Dermis blood vessel endothelial cell (primary cell): ENCODE measurements at places on chromosomes 12 and 14. TPM values are rescaled to one million over a fixed set of nuclear protein-coding genes. Genes with fewer than 3 reads are reported as not detected.
A peak's percentile ranks its signal among the peaks of the same experiment; 100 is the strongest.

DNA sequence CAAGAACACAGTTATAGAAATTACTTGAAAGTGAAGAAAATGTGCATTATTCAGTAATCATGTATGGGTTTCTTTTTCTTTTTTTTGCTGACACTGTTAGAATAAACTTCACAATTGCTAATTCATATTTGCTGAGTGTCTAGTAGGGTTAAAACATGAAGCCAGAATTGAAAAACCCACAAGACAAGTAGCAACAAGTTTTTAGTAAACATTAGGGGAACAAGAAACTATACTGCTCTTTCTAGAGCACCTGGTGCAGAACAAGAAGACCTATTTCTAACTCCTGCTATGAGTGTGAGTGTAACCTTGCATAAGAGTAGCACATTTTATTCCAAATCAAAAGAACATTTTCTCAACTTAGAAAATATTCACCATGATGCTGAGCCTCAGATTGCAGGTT is 83.2 kb downstream of the ITPR2 start:
- no peak for DNase-seq

GRCh38 chr14:53683229-53683628 is 273.4 kb downstream of the BMP4 start:
- no peak for DNase-seq

DNA sequence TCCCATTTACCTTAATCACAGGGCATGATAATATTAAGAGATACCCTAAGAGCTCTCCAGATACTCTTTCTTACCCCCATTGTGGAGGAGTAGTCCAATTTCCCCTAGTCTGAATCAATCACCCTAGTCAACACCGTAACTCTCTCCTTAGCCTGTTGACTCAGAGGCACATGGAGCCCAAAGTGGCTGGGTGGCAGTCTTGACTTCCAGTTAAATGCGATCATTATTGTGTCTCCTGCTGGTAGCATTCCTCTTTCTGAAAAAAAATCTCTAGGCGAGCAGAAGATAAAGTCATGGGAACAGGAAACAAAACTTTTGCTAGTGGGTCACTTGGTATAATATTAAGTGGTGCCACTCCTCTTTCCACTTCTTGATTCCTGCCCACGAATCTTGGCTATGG is 46.4 kb downstream of the EMP1 start:
- no peak for DNase-seq

DNA sequence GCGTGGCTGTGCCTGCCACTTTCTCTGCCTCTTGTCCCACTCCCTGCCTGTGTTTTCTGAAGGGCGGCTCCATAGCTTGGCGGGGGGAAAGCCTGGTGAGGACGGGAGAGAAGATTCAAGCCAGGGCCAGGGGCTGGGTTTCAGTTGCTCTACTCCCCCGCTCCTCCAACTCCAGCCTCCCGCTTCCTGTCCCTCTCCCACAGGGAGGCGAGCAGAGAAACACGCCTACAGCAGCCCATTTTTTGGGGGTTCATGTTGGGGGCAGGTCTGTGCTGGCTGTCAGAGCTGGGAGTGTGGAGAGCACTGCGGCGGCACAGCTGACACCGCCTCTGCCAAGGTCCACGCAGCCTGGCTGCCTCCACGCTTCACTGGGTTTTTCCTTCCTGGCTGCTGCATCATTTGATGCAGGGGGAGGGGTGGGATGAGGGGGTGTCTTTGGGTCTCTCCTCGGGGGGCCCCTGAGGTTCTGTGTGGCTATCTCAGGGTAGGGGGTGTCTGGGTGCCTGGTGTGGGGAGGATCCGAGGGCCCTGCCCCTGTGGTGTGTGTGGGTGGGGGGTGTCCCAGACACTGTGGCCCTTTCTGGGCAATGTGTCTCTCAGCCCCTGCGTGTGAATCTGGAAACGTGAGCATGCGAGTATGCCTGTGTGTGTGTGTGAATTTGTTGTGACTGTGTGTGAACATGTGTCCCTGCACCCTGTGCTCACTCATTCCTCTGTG is 10.7 kb upstream of the KRT80 start:
- DNase-seq: peak; percentile 32

- DNase-seq: no peak
Measured at GRCh38 chr12:26062566-26062965, 62.3 kb downstream of the BHLHE41 start.

CACNA1C gene
- 0.14 and 1.5 TPM in 2 replicates for total RNA-seq

- DNase-seq: no peak
Measured at GRCh38 chr12:120855823-120856588, 48.2 kb downstream of the SPPL3 start.

GRCh38 chr12:105466231-105466900 is 135.9 kb downstream of the C12orf75 start:
- DNase-seq: peak; percentile 72

DNA sequence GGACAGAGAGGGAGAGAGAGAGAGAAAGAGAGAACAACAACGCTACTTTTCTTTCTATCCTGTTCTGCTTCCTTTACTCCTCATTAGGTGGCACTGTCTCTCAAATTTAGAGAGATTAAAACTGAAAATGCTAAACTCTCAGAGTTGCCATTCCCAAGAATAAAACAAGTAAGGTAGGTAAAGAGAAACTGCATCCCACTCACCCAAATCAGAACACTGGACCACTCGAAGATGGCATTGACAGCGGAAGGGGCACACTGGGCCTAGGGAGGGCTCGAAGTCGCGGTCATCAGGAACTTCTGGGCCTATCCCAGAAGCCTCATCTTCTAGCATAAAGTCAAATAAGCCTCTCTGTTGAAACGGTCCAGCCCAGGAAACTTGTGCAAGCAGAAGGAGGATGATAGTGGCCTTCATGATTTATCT is 4.5 kb downstream of the DCN start:
- no peak for DNase-seq

FOXG1 gene
- total RNA-seq: not detected in 2 replicates

HCAR1 gene
- total RNA-seq: 0.05 TPM in 1 of 2 replicates, not detected in the other

STYK1 gene
- total RNA-seq: 4.6 and 7.9 TPM in 2 replicates

ERP27 gene
- total RNA-seq: 0.14 TPM in 1 of 2 replicates, not detected in the other

- no peak for DNase-seq
Measured at GRCh38 chr14:100698666-100699448, 27.8 kb upstream of the DLK1 start.

DNA sequence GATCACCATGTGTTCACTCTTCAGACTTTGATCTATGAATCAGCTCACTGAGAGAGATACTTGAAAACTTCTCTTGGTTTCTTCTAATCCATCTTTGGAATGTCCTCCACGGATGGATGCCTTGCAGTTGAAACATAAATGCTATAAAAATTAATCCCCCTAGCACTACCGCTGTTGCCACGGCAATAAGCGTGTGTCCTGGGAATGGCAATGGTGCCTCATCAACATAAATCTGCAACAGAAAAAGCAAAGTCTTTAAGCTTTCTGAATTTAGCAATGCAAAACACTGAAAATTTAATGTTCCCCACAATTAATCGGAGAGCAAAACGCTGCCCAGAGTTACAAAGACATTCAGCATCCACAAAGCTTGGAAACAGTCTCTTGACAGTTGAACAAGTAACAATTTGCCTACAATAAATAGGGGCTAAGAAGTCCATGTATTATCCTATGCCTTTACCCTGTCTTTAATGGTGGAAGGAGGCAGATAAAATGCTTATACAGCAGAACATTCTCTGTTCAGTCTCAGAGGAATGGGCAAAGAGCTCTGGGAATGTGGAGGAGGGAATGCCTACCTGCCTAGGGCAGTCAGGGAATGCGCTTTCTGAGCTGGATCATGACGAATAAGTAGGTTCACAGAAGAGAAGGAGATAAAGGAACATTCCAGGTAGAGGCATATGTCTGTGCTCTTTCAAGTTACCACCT is 70.9 kb upstream of the PPP4R3A start:
- no peak for DNase-seq

DNA sequence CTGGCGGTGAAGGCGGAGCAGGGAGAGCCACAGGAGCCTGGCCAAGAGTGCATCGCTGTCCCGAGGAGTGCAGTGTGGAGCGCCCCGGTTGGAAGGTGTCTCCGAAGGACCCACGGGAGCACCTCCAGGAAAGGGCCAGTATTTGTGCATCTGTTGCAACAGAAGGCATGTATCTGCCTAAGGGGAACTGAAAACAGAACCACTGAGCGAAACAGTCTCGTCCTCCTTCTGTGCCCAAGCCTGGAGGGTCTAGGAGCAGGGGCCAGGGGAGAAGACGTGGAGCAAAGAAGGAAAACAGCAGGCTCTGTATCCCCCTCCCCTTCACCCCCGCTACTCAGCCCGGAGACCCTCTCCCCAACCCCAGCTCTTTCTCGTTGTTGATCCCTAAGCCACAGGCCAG is 5.3 kb upstream of the LRRC10 start:
- DNase-seq: no peak

DNA sequence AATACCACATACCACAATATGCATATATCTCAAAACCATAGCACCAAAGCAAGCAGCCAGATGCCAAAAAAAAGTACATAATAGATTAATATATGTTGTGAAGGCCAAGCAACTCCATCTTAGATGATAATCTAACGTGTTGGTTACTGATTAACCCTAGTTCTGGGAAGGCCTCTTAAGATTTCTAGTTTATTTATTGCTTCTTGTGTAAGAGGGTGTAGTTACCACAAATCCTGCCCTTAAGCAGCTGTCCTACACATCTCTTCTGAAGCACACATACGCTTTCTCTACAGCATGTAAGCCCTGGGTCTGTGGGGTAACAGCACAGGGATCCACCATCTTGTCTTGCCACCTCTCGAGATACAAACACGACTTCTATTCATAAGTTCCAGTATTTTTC is 236.8 kb upstream of the AVPR1A start:
- DNase-seq: no peak

SMIM41 gene
- total RNA-seq: not detected in 2 replicates

- no peak for DNase-seq
Measured at GRCh38 chr12:30927222-30927611, 669 bp downstream of the TSPAN11 start.

DNA sequence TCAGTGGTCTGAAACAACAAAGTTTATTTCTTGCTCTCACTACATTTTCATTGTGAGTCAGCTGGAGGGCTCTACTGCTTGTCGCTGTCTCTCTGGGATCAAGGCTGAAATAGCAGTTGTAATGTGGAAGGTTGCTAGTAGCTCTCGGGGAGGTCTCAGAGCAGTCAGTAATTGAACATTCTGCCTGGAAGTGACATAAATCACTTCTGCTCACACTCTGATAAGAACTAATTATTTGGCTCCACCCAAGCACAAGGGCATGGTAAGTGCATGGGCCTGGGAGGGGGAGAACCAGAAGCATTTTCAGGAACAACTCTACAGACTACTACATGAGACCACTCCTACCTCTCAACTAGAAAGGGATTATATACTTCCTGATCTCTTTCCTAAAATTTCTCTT is 128.2 kb downstream of the TMEM117 start:
- no peak for DNase-seq

- no peak for DNase-seq
Measured at GRCh38 chr14:32478050-32478449, 149.0 kb downstream of the AKAP6 start.

DNA sequence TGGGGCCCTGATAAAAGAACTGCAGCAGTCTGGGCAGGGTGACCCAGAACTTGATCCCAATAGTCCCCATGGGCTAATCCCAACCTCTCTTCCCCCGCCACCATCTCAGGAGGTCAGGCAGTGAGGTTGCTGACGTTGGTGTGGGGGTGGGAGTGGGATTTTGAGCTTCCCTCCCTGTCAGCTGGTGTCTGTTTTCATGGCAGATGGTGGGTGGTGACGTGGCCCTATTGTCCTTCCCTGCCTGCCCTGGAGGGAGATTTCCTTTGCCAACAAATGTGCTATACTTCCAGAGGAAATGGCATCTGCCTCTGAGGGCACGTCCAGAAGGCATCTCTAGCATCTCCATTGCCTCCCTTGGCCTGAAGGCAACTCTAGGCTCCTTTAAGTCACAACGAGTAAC is 37.7 kb downstream of the NEUROD4 start:
- peak; percentile 33 for DNase-seq

GRCh38 chr12:124493809-124494750 is 73.3 kb downstream of the NCOR2 start:
- DNase-seq: no peak

DNA sequence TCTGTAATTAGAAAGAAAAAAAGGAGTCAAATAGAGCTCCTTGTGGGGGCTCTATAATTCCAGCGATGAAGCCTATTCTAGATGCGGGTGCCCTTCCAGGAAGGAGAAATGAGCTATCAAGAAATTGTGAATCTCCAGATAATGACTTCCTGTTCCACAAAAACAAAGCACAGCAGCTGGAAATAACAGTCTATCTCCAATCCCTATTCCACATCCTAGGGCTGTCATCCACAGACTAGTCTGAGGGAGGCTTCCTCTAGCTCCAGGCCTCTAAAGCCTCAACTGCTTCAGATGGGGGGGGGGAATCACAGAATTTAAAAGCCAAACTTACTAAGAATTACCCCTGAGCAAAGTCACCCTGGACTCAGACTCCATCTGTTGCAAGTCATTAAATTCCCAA is 77.4 kb upstream of the GTF2A1 start:
- no peak for DNase-seq

HOXC11 gene
- not detected in 2 replicates for total RNA-seq

CLEC1B gene
- total RNA-seq: not detected in 2 replicates

GRCh38 chr14:55739967-55740648 is 160.1 kb downstream of the KTN1 start:
- DNase-seq: no peak

GRCh38 chr12:10397296-10397695 is 7.5 kb upstream of the KLRK1 start:
- DNase-seq: no peak

POTEM gene
- not detected in 2 replicates for total RNA-seq

DNA sequence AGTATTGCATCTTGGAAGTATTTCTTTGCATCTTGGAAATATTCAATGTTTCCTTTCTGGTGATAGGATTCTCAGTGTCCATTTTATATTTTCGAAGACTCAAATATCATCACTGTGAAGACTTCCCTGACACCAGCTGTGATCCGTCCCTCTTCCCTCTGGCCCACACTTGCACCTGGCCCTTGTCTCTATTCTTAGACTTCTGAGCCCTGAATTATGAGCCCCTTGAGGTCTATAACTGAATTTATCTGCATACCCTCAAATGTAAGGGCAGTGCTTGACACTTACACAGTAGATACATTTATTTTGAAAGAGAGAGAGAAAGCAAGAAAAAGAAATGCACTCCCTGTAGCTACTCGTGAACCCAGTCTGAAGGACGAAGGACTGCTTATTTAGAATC is 376.7 kb downstream of the ZFP36L1 start:
- no peak for DNase-seq

RND1 gene
- 3.4 and 10.9 TPM in 2 replicates for total RNA-seq

- no peak for DNase-seq
Measured at GRCh38 chr12:124402248-124403066, 107.6 kb downstream of the RFLNA start.

GRCh38 chr14:35252451-35252868 is 39.7 kb upstream of the PSMA6 start:
- no peak for DNase-seq

DNA sequence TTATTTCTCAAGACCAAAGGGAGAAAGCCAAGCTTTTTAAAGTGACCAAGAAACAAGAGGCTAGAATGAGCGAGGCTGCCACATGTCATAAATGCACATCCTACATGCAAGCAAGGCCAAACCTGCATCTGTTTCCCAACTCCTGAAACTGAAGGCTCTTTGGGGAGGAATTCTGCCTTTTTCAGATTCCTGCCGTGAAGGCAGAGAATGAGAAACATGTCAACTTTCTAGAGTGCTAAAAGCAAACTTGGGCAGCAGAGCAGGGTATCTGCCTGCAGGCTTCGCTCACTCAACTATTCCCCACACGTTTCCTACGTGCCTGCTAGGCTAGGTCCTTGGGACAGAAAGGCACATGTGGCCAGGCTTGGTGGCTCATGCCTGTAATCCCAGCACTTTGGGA is 15.2 kb downstream of the DPF3 start:
- DNase-seq: no peak
